NCI-H1105 (cell line): ENCODE measurements at places on chromosomes 3 and 15.

- no peak for DNase-seq
Observed at GRCh38 chr3:30597131-30597768, 9.2 kb upstream of the TGFBR2 start.

- DNase-seq = no peak
Observed at GRCh38 chr15:25065876-25066275, 111.1 kb downstream of the SNRPN start.

- DNase-seq = no peak
Observed at GRCh38 chr15:84831028-84831427, 13.9 kb downstream of the ALPK3 start.

GRCh38 chr15:71754660-71755059, 55.7 kb upstream of the NR2E3 start:
- DNase-seq = no peak

DNA sequence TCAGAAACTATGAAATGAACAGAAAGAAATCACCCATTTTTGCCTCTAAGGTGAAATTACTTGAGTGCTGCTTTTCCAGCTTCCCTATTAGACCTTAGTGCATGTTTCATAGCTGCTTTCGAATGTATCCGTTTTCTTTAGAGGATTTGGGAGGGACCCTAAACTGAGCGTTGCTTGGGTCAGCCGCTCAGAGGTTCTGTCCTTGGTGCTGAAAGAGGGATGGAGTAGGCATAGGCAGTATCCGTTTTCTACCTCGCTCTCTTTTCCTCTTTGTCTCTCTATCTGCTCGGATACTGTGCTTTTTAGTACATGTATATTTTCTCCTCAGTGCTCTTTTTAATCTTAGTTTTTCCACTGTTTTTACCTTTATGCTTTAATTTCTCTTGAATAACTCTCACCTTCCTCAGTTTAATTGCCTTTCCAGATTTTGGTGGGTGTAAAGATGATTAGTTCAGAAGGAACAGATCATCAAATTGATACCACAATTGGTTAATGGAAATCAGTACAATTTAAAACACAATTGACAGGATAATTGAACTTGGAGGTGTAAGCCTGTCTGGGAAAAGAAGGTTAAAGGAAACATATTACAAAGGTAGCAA, at the start of gene DRD3:
Gene DRD3, minus strand, starts transcription at position 283 of the 599 bp plus-strand sequence. CDS start 7,060 bp downstream, outside the sequence.
- no peak for DNase-seq

- no peak for DNase-seq
Observed at GRCh38 chr15:83983634-83984458, 251.7 kb upstream of the GOLGA6L4 start.

DNA sequence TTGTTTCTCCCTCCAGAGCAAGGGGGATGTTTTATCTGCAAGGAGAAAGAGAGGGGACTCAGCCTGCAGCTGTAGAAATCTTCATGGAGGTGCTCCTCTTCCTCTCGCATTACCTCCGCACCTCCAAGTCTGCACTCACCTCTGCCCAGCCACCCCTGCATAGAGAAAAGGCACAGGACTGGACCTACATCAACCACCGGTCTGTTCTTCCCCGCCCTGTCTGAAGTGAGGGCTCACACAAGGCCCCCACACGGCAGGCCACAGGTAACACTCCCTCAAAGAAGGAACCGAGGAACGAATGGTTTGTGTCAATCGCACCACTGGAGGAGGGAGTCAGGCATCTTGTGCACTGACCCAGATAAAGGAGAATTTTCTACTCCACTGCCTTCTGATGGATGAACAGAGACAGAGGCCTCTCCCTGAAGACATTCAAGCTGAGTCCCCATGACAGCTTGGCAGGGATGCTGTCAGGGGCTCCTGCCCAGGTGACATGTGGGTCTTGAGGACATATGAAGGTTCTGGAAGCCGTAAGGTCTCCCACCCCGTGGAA, 260.3 kb downstream of the XXYLT1 start:
- DNase-seq = no peak
